ENCODE measurements at places on chromosomes 11 and 22.

GRCh38 chr11:130087294-130087926 lies 17.7 kb downstream of the APLP2 start:
- no peak for DNase-seq

DNA sequence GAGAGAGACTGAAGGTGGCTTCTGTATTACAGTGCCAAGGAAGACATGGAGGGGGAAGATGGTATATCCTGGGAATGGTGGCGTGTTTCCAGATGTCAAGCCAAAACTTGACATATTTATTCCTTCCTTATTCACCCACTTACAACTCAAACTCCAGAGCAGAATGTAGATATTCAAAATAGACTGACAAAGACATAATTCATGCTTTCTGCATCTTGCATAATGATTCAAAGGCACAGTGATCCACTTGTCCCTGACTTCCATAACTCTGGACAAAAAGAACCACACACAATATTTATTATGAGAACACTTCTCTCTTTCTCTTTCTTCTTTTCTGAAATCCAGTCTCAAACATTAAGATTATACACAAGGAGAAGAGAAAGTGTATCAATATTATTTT lies 48.9 kb downstream of the SLC17A6 start:
- DNase-seq, result no peak

DNA sequence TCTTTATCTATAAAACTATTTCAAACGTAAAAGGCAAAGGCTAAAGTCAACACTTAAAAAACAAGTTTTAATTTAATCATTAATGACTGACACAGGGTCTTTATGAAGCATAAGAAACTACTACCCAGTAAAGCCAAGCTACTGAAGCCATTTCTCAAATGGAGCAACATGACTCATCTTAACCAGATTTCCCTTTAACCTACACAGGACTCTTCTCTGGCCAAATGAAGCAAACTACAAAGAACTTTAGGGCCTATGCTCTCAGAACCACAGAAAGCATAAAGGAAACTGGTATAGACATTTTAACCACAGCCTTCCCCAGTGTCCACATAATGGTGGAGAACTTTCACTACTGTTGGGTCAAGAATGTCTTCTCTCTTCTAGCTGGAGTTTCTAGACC lies 34.7 kb downstream of the ALG9 start:
- no peak for DNase-seq

DNA sequence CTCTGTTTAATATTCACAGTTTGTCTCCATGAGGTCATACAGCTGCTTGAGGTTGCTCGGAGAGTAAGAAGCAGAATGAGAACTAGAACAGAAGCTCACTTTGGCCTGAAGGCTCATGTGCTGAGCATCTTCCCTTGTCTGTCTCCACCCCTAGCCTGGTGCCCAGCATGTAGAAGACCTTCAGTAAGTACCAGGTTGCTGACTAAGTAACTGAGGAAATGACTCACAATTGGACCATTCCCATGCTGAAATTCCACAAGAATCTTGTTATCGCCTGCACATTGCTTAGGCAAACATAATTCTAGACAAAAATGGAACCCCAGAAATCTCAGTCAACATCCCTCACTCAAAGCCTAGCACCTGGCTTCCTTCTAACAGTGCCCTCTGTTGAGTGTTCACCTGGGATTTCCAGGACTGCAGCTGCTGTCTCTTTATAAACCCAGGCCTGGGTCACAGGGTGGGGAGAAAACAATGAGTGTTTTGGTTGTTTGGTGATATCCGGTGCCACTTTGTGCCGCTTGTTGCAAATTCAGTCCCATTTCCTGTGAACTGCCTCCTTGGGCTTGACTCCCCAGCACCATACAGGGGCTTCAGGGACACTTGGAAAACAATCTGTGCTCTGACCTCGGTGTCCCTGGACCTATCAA lies 406.8 kb downstream of the ETS1 start:
- no peak for DNase-seq

DNA sequence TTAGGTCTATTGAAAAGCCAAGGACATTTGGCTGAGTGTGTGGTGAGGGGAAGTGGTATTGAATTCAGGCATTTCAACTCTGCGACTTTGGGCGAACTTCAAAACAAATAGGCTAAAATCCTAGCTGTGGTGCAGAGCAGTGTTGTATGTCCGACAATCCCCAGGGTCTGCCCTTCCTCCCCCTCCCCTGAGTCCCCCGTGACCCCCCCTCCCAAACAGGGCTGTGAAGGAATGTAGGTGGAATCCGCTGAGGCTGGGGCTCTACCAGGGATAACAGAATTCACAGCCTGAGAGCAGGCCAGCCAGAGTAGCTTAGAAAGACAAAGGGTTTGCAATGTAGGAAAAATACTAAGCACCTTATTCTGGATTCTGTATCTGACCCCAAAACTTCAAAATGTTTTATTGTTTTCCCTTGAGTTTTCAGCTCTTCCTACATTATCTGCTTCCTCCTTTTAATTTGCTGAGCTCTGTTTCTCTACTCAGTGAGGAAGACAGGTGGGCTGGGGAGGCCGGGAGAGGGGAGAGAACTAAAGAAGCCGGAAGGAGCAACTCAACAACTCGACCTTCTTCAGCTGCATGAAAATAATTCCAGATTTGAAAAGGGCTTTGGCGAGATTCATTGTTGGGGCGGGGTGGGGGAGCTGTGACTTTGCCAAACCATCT lies 315.2 kb downstream of the BLID start:
- DNase-seq, result no peak

- DNase-seq, result no peak
Measured at GRCh38 chr11:111978028-111978771, 41.1 kb downstream of the DIXDC1 start.

DNA sequence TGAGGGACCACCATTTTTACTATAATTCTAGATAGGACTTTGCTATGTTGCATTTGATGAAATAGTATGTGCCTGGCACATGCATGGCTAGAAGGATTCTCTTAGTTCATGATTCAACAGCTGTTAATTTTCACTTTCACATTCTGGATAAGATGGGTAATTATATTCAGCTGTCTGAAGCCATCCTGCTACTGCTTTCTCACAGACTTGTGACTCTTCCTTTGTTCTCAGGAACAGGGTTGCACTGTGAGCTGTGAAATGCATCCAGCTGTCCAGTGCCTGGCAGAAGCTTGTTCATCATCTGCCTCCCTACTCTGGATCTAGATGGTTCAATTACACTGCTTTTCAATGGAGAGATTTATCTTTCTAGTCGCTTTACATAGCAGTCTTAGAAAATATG lies 610.1 kb upstream of the ANO5 start:
- DNase-seq, result no peak

DNA sequence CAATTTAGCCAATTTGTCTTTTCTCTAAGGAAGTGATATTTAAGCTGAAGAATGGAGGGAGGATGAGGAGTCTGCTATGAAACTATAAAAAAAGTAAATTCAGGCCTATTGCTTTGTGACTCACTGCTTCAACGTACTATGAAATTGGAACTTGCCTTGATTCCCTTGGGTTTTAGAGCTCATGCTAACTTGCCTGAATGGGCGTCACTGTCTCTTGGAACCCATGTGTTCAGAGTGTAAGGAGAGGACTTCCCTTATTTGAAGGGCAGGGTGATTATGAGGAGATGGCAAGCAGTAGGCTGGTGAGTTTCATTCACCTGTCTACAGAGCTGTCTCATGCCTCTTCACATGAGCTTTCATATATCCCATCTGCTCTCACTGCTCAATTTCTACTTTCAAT lies 28.7 kb upstream of the WT1 start:
- no peak for DNase-seq

GRCh38 chr11:30459821-30460220 lies 126.3 kb downstream of the MPPED2 start:
- DNase-seq, result no peak

DNA sequence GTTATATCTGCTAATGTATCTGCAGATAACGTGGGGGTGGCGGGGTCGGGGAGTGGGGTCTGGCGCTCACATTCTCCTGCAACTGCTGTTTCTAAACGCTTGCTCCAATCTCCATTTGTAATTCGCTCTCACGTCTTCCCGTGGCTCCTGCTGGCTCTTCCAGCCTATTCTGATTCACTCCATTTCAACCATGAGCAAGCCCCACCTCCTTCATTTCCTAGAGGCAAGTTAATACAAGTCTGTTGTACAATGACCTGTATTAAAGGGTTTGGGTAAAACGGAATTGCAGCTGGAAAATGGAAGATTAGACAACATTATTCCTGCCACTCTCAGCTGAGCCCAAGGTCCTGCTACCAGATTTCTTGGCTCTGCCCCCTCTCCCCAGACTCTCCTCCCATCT lies 132.3 kb downstream of the CSNK2A3 start:
- no peak for DNase-seq

DNA sequence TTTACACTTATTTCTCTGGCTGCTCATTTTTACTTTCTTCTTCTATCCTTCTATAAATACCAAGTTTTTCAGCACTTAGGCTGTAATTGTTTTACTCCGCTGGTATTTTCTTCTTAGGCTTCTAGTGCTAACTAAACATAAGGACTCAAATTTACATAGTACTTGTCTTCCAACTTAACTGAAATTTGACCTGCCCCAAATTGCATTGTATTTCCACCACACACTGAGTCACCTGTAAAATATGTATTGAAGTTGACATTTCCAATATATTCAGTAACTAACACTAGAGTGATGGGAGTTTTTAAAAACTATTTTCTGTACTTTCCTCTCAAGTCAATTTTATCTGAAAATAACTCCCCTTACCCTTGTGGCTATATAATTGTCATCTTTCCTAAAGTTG lies 1794.1 kb upstream of the RAG2 start:
- DNase-seq, result no peak

DNA sequence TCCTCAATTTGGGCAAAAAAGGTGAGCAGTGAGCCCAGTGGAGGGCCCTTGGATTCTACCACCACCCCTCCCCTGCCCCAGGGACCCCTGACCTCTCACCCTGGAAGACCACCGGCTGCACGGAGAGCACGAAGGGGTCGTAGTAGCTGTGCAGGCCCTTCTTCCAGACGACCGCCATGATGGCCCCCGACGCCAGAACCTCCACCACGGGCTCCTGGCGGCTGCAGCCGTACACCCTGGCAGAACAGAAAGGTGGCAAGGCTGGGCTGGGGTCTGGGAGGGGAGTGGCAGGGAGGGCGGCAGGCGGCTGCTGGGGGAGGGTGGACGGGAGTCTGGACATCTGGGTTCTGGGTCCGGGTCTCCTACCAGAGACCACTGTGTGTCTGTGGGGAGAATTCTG lies 23.3 kb downstream of the TMPRSS6 start:
- DNase-seq, result no peak

DNA sequence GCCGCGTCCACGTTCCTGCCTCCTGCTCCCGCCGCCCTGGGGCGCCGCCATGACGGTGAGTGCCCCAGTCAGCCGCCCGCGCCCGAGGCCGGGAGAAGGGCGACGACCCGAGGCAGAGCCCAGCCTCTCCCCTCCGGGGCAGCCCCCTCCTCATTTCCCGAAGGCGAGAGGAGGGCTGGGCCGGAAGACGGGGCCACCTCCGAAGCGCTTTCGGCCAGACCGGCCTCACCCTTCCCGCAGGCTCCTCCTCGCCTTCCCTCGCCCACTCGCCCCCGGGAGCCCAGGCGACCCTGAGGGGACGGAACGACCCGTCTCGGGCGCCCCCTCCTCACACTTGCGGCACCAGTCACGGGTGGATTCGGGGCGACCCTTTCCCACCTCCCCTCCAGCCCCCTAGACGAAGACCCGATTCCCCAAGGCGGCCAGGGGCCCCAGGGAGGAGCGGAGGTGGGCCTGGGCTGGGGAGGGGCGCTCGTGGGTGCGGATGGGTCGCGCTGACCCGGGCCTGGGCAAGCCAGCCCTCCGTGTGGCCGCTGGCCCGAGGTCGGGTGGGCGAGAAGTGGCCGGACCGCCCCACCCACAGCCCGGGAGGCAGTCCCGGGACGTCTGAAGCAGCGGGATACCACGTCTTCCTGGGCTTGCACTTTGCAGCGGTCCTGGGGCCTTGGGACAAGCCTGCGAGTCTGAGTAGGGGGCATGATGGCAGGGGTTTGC lies 49.7 kb downstream of the TRIOBP start:
- DNase-seq, result no peak

- no peak for DNase-seq
Measured at GRCh38 chr11:86636275-86636674, 36.1 kb downstream of the ME3 start.

GRCh38 chr11:5986885-5987284 lies at the start of gene OR52L1:
Gene OR52L1 (minus strand): TSS chr11:5986985. CDS start chr11:5986930, 55 bp downstream.
- no peak for DNase-seq

DNA sequence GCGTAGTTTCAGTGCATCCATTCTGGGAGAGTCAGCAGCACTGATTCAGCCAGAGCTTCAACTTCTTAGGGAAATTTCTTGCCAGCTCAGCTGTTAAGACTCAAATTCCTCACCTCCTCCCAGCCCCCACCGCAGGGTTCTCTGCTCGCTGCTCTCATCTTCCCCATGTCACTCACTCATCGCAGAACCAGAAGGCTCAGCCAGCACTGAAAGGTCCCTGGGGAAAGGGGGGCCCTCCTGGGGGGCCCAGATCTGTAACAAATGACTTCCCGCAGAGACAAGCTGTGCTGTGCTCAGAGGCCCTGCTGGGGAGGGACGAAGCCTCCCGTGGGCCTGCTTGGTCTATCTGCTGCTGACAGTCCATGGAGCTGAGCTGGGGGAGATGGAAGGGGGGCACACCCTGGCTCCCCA lies 220.6 kb downstream of the NTM start:
- no peak for DNase-seq

GRCh38 chr11:58594826-58595225 lies 16.0 kb downstream of the ZFP91 start:
- DNase-seq, result no peak

Data from activated gamma-delta T cell (primary cell).